Substantia nigra (tissue), 51 donors: ENCODE measurements at places on chromosomes 5 and 9.

DNA sequence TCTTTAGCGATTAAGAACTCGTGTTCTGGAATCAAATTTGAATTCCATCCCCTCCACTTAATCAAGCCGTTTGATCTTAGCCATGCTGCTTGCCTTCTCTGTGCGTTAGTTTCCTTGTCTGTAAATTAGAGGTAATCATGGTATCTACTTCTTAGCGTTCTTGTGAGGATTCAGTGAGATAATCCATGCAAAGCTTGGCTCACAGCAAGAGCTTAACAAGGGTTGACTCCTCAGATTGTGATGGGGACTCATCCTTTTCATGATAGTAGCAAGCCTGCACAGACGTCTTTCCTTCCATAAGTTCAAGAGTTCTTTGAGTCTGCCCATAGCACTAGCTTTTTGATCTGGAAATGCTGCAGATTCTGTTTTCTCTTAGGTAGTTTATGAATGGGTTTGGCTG lies 72.8 kb downstream of the TRIO start:
- no peak for DNase-seq

DNA sequence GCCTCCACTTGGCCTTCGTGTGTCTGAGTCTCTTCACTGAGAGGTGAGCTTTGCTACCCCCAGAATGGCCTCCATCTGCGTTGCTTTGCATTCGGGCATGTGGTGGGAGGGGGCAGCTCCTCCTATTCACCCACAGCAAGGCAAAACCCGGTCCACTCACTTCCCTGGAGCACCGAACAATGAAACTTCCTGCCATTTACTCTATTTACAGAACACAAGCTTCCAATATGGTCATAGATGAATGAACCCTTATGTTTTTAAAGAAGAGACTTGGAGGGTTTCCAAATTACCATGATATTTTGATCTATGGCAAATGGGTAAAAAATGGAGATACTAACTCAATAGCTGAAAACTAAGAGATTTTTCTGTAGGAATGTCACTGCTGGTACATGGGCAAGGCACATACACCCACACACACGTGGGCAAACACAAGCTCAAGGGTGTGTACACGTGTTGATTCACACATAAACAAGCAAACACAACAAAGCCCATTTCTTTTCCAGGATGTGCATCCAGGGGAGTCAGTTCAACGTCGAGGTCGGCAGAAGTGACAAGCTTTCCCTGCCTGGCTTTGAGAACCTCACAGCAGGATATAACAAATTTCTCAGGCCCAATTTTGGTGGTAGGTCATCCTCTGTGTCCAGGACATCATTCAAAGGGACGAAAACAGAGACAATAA lies 5.2 kb downstream of the GABRP start:
- DNase-seq, result no peak

DNA sequence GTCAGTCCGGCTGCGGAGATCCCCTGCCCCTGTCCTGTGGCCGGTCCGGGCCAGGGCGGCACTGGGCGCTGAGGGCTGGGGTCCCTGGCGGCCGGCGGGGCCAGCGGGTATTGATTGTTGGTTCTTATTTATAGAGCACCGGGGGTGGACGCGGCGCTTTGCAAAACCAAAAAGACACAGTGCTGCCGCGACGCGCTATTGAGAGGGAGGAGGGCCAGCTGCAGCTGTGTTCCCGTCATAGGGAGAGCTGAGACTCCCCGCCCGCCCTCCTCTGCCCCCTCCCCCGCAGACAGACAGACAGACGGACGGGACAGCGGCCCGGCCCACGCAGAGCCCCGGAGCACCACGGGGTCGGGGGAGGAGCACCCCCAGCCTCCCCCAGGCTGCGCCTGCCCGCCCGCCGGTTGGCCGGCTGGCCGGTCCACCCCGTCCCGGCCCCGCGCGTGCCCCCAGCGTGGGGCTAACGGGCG lies 2.5 kb downstream of the LRRC26 start:
- DNase-seq, result no peak

- no peak for DNase-seq
Measured at GRCh38 chr5:55866485-55866884, 15.3 kb downstream of the IL31RA start.

DNA sequence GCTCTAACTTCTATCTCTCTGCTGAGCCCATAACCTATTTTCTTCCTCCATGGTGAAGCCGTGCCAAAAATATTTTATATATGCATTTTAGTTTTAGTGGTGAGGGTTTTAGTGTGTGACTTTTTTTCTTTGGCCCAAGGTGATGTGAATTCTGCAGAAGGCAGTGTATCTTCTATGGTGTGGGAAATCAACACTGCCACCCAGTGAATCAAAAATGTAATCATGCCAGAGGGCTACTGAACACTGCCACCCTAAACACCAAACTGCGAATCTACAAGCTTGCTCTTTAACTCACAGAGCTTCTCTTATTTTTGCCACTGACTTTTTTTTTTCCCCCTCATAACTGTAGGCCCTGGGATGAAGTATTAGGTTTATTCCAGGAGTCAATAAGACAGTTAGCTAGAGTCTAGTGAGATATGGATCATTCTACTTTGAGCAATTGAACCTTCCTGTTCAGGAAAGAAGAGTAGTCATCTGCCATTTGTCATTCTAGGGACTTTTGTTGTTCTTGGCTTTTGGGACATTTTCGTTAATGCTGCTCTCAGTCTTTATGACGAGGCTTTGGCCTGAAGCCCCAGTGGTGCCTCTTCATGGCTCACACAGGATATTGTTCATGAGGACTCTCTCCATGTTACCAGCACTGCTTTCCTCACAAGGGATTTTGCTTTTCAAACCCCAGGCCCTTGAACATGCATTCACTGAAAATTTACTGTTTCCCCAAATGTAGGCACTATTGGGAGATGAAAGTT lies 53.1 kb downstream of the C7 start:
- DNase-seq, result no peak

- DNase-seq, result no peak
Measured at GRCh38 chr5:148457183-148457620, 73.4 kb downstream of the FBXO38 start.

DNA sequence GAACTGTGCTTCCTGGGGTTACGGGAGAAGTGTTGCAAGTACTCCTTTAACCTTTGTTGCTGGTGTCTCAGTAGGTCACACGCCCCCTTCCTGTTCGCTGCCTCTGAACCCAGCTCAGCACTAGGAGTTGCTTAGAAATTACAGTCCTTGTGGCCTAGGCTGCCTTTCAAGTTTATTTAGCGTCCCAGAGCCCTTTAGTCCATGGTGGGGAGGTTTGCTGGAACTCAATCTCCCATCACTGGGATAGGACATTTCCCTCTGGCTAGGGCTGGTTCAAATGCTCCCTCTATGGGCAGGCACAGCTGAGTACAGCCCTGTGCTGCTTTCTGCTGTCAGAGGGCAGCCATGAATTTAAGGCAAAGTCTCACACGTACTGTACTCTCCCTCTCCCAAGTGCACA lies 4.7 kb downstream of the IFNA8 start:
- DNase-seq, result peak; percentile 3

GRCh38 chr5:18653216-18653752 lies 1019.0 kb downstream of the TAF11L14 start:
- no peak for DNase-seq

- no peak for DNase-seq
Measured at GRCh38 chr5:9920697-9921096, 290.5 kb upstream of the TAS2R1 start.

- DNase-seq, result no peak
Measured at GRCh38 chr5:148011398-148012137, 52.2 kb upstream of the SPINK5 start.

- DNase-seq, result no peak
Measured at GRCh38 chr5:167442922-167443321, 848.5 kb upstream of the WWC1 start.

GRCh38 chr9:14064940-14065339 lies 249.0 kb downstream of the NFIB start:
- DNase-seq, result no peak

DNA sequence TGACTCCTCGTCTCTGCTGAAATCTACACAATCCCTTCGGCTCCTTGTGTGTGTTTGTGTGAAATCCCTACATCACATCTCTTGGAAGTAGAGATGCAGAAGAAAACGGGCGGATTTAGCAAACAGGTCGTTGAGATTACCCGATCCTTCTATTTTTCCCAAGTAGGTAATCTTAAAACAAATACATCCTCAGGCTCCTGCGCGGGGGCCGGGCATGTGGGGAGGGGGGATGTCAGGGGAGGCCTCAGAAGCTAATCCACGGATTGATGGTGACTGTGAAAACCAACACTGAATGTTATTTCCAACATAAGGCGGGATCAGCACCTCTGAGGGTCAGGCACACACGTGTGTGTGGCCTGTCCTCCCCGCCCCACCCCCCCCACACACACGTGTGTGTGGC lies 137.8 kb downstream of the ROR2 start:
- no peak for DNase-seq

DNA sequence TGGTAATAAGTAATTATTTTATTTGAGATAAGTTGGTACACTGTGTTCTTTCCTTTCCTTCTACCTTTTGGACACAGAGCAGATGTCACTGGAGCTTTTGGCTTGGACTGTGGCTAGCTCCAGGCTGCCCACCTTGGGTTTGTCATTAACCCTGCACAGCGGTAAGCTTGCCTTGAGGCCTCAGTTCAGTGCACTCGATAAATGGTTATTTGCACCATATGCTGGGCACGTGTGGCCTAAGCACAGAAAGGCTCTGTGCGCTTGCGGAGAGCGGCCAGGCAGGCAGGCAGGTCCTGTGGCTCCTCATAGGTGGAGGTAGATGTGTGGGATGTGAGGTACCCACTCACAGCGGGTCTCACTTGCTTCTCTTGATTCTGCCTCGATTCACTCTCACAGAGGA lies 30.0 kb upstream of the TENT4A start:
- DNase-seq, result no peak
